Activated CD8-positive, alpha-beta memory T cell treated with anti-CD3 and anti-CD28 coated beads for 1 hour (primary cell): ENCODE measurements at places on chromosomes 4 and X.

- DNase-seq, result no peak
Measured at GRCh38 chrX:150763810-150764209, 70.6 kb downstream of the MTMR1 start.

GRCh38 chr4:82462415-82462831, 32.0 kb downstream of the ENOPH1 start:
- peak; percentile 70 for DNase-seq

GRCh38 chr4:41653523-41653922, 95.0 kb downstream of the PHOX2B start:
- DNase-seq, result no peak

DNA sequence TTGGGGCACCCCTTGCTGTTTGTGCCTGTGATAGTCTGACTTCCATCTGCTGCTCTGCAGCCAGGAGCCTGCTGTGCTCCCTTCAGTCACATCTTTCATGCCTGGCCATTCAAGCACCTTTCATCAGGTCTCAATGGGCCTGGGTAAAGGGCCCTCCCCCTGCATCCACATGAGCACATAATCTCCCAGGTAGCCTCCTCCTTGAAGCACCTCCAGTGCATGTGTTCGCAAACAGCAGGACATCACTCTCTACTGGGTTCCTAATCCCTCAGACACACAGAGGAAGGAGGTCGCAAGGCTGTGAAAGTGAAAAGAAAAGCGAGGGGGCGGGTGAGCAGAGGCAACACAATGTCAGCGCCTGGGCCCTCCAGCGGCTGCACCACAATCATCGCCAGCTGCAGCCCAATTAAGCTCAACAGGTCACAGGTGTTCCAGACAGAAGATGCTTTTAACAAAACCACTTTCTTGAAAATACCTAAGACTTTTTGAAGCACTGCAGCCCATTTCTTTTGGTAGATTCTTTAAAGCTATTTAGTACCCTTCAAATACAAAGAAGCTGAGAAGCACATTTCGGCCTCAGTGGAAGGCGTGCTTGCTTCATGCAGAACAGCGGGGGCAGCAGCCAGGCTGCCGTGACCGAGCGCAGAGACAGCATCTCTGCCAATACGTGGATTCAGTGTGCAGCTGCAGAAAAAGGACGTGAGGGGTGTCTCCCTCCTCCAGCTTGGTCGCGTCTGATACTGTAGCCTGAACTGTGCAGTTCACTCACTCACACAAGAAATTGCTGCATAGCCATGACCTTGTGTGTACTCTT, 92.2 kb upstream of the SPRY1 start:
- DNase-seq, result no peak

DNA sequence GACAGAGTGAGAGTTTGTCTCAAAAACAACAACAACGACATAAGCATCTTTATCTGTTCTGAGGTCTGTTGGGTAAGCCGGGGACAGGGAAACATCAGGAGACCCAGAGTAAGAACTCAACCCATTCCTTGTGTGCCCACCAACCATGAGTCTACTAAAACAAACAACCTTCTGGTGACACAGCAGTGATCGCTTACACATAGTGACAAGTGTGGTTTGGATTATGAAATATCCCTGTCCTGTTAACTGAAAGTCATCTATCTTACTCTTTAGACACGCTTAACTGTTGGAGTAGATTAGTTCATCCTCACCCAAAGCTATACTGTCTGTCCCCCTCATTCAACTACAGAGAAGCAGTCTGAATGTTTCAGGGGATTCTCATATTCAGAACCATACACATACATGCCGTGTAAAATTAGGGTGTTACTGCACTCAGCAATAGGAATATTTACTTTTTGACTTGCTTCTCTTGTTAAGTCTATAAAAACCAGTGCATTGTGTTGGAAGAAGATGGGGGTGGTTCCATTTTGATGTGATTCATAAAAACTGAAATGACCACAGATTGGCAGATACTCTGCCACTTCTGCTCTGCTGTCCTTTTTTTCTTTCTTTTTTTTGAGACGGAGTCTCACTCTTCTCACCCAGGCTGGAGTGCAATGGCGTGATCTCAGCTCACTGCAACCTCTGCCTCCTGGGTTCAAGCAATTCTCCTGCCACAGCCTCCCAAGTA, 27.4 kb downstream of the PHKA2 start:
- DNase-seq, result no peak

DNA sequence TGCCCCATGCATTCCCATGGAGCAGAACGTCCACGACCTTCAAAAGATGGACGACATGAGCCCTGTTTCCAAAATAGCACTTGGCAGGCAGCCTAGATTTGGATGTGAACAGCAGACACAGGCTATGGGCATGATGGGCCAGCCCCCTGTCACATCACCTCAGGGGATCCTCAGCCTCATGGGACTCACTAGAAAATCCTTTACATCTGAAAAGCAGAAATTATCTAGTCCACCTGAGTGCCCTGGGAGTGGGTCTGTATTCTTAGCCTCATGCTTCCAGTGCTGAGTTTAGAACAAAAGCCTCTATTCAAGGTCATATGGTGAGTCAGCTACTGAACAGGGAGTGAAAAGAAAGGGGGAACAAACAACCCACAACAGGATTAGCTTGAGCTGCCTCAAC, 35.8 kb downstream of the GRIA3 start:
- no peak for DNase-seq

- no peak for DNase-seq
Measured at GRCh38 chr4:122625156-122625555, 4.3 kb upstream of the IL21 start.

DNA sequence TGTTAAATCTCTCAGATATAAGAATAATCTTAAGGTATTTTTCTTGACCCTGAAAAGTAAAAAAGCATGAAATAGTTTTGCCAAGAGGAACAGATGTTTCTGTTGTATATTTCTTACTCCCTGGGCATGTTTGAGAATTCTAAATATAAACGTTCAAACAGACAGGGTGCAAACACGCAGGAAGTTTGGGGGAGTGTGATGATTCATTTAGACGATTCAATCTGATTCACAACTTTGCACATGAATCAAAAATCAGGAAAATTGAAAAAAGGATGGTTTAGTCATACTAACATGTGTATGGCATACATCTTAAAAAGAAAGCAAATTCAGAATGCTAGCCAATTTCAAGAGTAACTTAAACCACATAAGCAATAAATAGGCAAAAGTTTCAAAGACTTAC, 340.3 kb upstream of the GRID2 start:
- DNase-seq, result no peak

DNA sequence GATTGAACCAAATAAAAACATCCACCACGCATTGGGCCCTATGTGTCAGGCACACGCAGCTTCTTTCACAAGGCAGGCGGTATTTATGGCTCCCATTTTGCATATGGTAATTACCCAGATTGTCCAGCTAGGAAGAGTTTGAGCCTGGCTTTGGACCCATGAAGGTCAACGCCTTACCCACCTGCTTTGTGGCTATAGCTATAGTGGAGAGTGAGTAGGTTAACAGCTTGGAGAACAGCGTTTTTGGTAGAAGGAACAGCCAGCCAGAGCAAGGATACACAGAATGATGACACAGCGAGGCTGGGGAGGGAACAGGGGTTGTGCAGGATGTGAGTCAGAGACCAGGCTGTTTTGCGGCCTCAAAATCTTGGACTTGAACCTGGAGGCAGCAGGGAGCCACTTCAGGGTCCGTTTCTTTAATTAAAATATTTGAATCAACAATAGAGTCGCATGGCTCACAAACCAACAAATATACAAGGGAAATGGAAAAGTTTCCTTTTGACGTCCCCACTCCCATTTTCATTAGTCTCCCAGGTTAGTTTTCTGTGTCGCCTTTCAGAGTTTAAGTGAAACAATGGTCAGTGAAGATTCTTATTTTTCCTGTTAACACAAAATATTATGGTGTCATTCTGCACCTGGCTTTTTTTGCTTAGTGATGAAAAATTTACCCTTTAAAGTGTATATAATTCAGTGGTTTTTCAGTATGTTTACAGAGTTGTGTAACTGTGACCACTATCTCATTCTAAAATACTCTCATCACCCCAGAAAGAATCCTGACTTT, 118.2 kb upstream of the STX18 start:
- no peak for DNase-seq
